Glutamatergic neuron (in vitro differentiated cells): ENCODE measurements at places on chromosomes 1 and 21. TPM values are rescaled to one million over a fixed set of nuclear protein-coding genes. Genes with fewer than 3 reads are reported as not detected.

DNA sequence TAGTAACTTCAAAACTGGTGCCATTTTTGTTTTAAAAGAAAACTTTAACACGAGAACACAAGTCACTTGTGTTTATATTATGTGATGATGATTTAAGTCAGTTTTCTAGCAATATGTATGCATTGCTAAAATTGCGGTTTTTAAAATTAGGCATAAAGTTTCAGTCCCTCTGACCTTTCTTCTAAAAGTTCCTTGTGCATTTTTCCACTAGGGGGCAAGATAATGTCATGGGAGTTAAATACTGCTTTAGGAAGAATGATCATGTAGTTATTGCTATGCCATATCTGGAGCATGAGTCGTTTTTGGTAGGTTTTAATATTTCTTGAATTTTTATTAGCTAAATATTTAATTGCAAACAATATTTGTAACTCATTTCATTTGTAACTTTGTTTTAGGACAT is 10.7 kb downstream of the CDC7 start:
- no peak for DNase-seq

BACH1 gene
- 78.8 TPM for total RNA-seq

DNA sequence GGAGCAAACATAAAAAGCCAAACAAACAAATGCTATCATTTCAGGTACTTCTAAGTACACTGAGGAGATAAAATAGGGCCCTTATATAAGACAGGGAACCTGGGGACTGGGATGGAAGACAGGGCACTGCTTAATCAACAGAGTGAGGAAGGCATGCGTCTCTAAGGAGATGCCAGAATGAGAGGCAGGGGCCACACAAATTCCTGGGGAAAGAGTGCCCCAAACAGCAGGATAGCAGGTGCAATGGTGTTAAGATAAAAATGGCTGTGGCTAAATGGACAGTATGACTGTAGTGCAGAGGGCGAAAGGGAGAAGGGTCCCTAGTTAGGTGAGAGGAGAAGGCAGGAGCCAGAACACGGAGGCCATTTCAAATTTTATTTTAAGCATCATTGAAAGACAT is 113.9 kb downstream of the ZBTB18 start:
- DNase-seq = no peak

DNA sequence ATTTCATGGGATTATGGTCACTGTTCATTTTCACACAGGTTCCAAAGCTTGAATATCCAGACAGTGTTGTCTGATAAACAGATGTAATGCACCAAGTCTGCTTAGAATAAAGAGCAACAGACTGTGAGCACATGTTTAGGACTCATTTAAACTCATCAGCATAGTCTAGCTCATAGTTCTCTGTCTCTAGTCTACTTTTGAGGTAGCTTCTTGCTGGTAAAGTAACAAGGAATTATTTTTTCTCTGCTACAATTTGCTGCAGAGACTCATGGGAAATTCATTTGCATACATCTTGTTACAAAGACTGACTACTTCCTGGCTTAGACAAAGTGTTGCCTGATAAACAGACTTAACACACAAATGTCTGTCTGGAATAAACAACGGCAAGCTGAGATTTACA is 187.2 kb downstream of the NFIA start:
- no peak for DNase-seq

SRSF4 gene
- 69.0 TPM for total RNA-seq

DNA sequence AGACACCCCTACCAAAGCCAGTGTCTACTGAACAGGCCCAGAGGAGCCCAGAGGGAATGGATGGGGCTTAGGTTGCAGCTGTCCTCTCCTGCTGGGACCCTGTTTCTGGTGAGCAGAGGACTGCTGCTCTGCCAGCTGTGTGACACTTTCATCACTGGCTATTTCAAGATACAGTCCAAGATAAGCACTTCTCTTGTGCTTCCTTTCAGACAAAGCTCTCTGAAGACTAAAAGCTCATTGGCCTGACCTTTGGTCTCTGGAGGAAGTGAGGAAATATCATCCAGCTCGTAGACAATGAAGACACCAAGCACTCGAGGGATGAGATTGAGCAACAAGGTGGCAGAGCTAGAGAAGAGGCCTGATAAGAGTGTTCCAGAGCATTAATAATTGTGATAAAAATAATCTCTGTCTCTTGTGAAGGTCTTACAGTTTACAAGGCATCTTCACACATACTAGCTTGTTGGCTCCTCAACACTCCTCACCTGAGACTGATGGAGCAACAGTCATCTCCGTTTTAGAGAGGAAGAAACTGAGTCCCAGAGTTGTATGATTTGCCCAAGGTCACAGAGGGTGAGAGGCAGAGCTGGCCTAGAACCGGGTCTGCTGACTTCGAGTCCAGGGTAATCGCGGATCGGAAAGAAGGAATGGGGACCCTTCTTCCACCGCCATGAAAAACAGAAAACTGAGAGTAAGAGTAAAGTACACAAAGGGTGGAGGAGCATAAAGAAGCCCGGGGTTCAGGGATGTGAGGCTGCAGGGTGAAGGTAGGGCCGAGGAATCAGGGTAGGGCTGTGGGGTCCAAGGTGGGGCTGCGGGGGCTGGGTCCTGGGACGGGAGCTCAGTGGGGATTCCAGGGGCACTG is 666 bp downstream of the PAFAH2 start:
- DNase-seq = peak; percentile 44

- no peak for DNase-seq
Measured at GRCh38 chr1:19309123-19309813, 2.7 kb downstream of the AKR7A2 start.

DNA sequence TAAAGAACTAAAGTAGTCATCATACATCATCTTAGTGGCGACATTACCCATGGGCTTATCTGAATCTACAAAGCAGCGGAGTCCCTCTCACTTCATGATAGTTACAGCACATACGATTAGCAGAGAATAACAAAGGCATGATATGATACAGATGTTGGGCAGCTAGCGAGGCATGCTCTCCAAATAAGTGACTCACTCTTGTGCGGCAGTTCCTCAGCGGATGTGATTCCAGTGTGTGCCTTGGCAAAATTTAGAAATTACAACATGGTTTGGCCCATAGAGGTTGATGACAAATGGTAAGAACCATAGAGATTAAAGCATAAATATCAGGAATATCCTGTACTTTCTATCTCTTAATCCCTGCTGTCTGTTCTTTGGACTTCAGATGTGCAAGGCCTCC is 48.1 kb upstream of the PAXBP1 start:
- no peak for DNase-seq

GRCh38 chr21:46626536-46626935 is 8.9 kb upstream of the PRMT2 start:
- no peak for DNase-seq

PLCH2 gene
- total RNA-seq = 61.4 TPM

DNA sequence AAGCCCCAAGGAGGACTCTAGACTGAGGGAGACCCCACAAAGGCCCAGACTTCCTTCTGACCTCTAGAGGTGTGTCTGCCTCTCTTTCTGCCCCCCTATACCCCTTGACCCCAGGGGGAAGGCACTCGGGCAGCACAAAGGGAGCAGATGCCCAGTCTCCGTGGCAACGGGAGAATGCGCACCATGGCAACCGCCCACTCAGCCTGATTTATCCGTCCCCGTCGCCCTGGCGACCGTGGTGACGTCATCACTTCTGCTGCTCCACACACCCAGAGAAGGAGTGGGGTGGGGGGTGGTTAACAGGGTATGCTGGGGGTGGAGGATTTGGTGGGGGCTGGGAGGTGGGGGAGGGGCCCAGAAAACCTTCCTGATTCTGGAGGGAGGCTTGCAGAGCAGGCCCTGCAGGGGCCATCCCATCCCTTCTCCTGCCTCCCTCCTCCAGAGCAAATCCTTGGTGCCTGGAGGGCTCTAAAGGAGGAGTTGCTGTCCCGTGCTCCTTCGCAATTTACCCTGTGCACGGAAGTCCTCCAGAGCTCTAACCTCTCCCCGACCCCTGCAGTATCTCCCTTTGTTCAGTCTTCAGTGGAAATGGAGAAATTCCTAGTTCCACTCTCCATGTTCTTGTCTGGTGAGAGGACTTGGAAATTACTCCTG is 6.3 kb downstream of the CELF3 start:
- DNase-seq = peak; percentile 95

FAF1 gene
- total RNA-seq = 57.3 TPM

DNA sequence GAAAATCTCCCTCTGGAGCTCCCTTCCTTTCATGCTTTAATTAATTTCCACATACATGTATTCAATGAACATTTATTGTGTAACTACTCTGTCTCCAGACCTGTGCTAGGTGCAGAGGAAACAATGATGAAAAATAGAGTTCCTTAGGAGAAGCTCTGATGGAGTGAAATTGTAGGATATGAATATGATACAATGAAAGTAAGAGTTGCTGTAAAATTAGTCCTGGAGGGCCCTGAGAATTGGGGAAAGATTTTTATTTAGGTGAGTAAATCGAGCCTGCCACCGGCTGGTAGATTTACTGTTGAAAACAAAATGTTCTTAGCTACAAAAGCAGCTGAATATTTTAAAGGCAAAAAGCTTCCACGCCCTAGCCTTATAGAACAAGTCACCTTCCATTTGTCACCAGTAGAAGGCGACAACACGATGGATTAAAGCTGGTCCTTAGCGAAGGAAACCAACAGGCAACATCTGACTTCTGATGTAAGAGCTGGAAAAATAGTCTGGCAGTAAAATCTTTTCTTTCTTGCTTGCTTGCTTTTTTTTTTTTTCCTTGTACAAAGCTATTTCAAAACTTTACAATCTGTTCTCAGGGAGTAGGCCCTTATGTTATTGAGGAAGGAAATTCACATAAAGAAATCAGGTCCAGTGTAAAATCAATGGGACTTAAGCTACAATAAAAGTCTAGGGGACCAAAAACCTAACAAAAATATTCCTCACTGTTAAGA is 82.0 kb upstream of the ROR1 start:
- no peak for DNase-seq

DNA sequence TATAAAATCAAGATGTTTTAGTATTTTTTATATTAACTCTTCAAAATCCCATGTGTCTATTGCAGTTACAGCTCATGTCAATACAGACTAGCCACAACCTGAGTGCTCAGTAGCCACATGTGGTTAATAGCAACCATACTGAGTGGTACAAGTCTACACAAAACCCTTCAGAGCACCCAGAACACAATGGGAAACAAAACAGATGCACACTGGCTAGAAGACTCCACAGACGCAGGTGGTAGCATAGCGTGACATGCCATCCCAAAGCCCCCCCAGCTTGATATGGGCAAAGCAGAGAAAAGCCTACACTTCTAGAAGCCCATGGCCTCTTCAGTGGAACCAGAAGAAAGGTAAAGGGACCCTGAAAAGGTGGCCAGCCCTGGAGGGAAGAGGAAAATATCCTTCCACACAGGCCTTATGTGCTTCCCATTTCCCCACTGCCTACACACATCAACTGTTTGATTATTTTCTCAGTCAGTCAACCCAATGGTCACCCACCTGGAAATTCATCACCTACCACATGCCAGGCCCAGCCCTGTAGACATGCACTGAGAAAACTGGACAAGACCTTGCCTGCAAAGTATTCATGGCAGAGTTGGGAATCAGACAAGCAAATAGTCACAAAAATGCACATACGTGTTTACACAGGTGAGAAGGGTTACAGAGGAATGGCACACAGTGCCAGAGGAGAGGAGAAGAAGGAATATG is 175.0 kb downstream of the VAV3 start:
- DNase-seq = no peak

GRCh38 chr21:28138272-28138671 is 854.4 kb downstream of the LTN1 start:
- no peak for DNase-seq
